CD14-positive monocyte (primary cell): ENCODE measurements at places on chromosomes 13 and 19.

DNA sequence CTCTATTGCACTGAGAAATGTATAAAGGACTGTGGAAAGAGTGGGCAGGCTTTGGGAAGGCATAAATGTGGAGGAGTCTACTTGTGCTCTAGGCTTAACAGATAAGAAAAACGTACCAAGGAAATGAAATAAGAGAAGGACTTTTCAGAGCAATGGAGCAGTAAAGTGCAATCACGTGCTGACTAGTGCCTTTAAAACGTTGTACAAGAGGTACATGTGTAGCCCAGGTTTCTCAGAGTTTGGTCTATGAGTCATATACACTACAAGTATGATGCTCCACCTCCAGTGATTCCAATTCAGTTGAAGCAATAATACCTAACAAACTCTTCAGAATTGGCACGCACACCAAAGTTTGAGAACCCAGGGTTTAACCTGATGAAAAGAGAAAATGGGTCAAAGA is 13.4 kb upstream of the FNDC3A start:
- DNase-seq, result no peak

- DNase-seq, result peak; percentile 66
These were observed 103.2 kb downstream of the GADD45B start for GRCh38 chr19:2578901-2579677.

GRCh38 chr19:44303976-44304568 is 753 bp downstream of the ZNF235 start:
- no peak for DNase-seq

DNA sequence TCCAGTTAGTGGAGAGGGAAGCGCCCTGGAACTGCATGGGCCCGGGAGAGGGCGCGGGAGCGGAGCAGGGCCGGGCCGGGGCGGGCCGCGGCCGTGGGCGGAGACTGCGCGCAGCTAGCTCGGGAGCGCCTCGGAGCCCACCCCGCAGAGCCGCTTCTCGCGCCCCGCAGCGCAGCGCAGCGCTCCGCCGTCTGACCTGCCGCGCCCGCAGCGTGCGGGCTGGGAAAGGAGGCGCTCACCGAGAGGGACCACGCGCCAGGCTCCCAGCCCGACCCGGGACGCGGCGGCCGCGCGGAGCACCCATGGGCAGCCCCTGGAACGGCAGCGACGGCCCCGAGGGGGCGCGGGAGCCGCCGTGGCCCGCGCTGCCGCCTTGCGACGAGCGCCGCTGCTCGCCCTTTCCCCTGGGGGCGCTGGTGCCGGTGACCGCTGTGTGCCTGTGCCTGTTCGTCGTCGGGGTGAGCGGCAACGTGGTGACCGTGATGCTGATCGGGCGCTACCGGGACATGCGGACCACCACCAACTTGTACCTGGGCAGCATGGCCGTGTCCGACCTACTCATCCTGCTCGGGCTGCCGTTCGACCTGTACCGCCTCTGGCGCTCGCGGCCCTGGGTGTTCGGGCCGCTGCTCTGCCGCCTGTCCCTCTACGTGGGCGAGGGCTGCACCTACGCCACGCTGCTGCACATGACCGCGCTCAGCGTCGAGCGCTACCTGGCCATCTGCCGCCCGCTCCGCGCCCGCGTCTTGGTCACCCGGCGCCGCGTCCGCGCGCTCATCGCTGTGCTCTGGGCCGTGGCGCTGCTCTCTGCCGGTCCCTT is at the start of gene MLNR:
Gene MLNR, plus strand, starts transcription at position 303 of the 820 bp plus-strand sequence. Its CDS starts 0 bp downstream, at position 303.
- DNase-seq, result no peak

DNA sequence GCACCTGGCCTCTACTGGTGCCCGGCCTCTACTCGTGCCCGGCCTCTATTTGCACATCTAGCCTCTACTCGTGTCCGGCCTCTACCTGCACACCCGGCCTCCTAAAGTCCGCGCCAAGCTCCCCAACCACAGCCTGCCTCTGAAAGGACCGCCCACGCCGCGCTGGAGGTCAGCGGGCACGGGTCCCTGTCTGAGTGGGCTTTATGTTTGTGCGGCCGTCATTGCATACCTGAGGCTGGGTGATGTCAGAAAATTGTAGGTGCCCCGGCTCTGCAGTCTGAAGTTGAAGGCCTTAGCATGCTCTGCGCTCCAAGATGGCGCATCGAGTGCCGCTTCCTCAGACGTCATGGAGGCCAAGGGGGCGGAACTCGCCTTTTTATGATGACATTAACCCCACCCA is 1.1 kb downstream of the ZNF135 start:
- DNase-seq, result no peak

GRCh38 chr13:68976287-68976686 is 1131.3 kb upstream of the ATXN8OS start:
- DNase-seq, result no peak

GRCh38 chr13:60267498-60268202 is 103.9 kb upstream of the DIAPH3 start:
- no peak for DNase-seq

- no peak for DNase-seq
These were observed 59.9 kb upstream of the SLAIN1 start for GRCh38 chr13:77637588-77637987.

GRCh38 chr13:109788372-109789111 is 2.2 kb upstream of the IRS2 start:
- DNase-seq, result peak; percentile 52

DNA sequence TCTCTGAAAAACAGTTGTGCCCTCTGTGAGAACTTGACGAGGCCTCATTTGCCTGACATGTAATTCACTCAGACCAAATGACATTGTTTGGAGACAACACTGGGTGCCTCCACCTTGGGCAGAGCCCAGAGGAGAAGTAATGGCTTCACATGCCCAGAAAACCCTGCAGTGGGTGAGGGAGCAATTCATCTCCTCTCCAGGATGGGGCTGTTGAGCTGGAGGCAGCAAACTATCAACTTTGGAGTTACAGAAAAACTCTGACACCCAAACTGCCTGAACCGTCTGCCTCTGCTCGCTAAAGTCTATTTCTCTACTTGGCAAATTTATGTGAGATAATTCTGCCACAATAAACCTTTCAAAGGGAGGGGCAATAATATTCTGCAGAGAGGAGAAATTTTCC is 146.9 kb downstream of the DCLK1 start:
- no peak for DNase-seq

- no peak for DNase-seq
These were observed 19.6 kb upstream of the NFIC start for GRCh38 chr19:3346677-3347353.

- DNase-seq, result no peak
These were observed 21.6 kb downstream of the ATP4B start for GRCh38 chr13:113636266-113636963.

- DNase-seq, result no peak
These were observed 24.1 kb upstream of the PTPRS start for GRCh38 chr19:5364674-5365073.

DNA sequence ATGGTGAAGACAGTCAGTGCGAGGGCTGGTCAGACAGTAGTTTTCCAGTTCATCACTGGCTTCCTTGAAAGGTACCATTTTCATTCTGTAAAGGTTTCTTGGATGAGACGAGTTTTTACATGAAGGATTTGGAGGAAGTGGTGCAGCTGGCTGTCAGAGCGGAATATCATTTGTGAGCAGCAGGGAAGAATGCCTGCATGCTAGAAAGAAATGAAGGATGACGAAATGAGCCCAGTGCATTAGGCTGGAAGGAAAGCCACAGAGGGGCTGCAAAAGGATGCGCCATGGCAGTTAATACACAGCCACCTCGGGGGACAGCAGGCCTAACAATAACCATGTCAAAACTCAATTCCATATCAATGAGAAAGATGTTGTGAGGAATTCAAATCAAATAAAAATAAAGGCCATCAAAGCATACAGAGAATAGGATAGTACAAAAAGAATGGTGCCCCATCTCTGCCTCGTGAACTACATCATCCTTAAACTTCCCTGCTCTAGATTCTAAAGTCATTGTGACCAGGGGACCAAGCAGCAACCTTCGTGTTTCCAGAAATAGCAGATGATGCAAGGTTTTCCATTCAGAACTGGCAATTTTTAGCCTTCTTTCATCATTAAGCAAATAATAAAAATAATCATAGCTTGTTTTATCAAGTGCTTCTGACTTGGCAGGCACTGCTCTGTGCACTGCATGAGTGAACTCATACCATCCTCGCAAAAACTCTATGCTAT is 504.2 kb downstream of the RFC3 start:
- DNase-seq, result no peak

DNA sequence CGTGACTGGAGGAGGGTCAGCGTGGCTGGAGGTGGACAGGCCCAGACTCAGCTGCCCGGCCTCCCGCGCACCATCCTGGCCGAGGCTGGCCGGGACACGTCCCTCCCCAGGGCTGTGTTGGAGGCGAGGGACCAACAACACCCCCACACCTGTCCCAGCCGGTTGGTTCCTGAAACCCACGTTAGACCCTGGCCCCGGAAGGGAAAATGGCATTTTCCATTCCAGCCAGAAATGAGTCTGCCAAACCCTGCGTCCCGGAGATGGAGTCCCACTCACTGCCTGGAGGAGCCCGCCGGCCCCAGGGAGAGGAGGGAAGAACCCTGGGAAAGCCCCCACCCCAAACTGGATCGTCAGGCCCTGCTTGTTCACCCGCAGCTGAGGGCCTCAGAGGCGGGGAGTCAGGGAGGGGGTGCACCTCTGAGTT is 4.8 kb upstream of the WDR18 start:
- DNase-seq, result no peak

GRCh38 chr19:52453324-52454094 is at the start of gene ZNF578:
TSS of gene ZNF578 (plus strand) at chr19:52453553. CDS start at chr19:52501846, 48,293 bp downstream.
- peak; percentile 29 for DNase-seq

DNA sequence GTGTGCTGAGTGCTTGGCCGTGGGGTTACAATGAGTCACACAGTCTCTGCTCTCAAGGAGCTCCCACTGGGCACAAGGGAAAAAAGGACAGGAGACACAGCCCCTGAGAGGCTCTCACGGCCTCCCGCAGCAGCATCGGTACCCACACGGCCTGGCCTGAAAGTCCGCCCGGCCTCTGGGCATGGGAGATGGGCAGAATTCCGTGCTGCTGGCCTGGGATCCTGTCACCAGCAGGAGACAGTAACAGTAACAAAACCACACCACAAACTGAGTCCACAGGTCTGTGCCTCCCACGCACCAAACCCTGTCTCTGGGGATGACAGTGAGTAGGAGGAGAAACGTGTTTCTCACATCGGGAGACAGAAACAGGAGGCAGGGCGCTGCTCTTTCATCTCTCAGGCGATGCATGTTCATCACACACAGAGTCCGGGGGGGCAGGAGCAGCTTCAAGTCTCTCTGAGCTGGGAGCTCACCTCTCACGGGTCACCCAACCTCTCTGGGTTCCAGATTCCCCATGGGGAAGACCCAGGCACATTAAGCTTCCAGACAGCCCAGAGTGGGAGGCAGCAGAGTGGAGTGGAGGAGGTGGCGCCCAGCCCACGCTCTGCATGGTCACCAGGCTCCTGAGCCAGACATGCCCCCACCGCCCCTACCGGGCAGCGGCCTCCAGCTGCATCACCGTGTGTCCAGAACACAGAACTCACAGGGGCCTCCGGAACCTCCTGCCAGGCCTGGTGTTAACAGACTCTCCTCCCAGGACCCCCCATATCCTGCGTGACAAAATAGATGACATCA is 124.7 kb upstream of the VSTM2B start:
- no peak for DNase-seq

GRCh38 chr13:102944821-102945220 is 99.0 kb downstream of the ERCC5 start:
- DNase-seq, result no peak

DNA sequence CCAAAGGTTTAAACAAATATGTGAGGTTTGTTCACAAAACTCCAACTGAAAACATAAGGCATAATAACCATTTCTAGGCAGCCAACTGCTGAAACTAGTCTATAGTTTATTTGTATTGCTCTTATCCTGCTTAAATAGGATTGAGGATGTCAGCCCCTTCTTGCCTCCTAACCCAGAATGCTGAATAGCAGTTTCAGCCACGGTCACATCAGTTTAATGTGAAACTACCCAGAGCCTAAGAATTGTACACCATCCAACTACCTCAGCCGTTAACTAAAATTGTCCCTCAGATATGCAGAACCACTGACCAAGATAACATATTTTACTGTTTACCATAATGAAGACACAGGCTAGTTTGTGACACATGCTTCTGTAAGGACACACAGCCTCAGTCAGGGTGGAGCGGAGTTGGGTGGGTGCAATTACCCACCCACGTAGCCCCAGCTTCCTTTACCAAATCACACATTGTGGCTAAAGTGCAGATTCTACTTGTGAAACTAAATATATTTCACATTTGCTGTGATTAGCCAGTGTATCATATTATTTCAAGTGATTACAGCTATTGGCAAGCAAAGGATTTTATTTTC is 259.9 kb downstream of the EFNB2 start:
- no peak for DNase-seq

DNA sequence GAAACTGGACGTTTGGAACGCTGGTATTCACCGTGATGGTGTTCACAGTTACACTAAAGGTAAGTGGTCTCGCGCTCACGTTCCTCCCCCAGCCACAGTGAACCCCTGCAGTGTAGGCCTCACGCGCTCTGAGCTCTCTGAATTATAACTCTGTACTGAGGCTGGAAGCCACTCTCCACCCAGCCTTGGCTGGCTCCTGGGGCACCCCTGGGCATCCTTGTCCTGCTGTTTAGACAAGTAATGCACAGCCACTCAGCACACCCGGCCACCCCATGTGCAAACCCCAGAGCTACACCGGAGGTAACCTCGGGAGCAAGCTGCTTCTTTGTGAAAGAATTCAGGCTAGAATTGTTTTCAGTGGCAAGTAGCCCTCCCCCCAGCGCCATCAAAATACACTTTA is 97.3 kb upstream of the MCF2L start:
- no peak for DNase-seq

DNA sequence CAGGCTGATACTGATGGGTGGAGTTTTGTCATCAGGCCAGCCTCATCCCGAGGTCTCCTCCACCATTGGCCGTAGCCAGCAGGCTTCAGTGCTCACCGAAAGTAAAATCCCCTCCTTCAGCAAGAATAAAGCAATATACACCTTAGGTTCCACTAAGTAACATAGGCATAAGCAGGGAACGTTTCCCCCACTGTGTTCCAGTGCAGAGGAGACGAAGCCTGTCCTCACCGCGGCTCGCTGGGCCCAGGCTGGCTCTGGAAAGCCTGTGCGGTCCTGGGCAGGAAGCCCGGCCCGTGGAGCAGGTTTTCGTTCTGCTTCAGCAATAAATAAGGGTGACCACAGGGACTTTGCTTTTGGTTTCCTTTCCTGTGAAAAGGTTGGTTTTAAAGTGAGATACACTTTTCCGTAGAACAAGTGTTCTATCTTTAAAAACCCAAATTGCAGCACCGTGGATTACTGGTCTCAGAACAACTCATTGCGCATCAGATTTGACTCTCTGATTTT is 16.3 kb upstream of the TEX29 start:
- DNase-seq, result no peak

- DNase-seq, result no peak
These were observed 96.1 kb downstream of the ZMYM2 start for GRCh38 chr13:20054586-20054985.

DNA sequence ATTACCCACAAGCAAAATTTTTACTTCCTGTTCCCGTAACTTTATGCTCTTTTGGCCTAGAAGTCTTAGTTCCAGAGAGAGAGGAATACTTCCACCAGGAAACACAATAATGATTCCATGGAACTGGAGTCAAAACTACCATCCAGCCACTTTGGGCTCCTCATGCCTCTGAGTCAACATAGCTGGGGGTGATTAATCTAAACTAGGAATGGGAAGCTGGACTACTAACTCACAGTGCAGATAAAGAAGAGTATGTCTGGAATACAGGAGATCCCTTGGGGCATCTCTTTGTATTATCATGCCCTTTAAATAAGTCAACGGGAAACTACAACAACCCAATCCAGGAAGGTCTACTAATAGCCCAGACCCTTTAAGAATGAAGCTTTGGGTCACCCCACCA is 8.9 kb upstream of the ELF1 start:
- DNase-seq, result no peak
